MCF 10A (cell line): ENCODE measurements at places on chromosomes 11 and 22. TPM values are rescaled to one million over a fixed set of nuclear protein-coding genes. Genes with fewer than 3 reads are reported as not detected.

DNA sequence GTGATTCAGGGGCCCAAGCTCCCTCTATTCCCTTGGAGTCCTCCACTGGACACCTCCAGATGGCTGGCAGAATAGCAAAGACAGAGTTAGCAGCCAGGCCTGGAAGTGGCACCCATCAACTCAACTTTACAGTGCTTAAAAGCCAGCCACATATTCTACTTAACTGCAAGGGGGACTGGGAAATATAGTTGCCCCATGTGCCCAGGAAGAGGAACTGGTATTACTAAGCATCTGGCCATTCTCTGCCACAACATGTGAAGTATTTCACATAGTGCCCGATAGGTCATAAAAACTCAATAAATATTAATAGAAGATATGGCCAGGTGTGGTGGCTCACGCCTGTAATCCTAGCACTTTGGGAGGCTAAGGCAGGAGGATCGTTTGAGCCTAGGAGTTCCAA is 5.5 kb upstream of the IL10RA start:
- DNase-seq = no peak

DNA sequence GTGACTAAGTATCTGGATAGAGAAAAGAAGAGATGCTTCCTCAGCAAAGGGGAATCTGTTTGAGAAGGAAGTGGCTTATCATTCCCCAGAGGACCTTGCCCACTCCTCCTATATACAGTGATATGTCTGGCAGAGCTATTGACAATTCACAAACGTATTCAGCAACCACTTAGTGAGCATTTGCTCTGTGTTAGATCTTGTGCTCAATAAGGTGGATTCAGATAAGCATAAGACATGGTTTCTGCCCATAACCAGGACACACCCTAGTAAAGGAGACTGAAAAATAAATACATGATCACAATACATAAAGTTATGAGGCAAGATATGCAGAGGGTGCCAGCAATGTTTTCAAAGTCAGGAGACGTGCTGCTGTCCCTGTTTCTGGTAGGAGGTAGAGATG is 1.4 kb downstream of the TMEM9B start:
- no peak for DNase-seq

GRCh38 chr11:31484497-31484896 is 24.9 kb downstream of the IMMP1L start:
- DNase-seq = no peak

- no peak for DNase-seq
Measured at GRCh38 chr22:50502628-50503474, 4.7 kb downstream of the LMF2 start.

DNA sequence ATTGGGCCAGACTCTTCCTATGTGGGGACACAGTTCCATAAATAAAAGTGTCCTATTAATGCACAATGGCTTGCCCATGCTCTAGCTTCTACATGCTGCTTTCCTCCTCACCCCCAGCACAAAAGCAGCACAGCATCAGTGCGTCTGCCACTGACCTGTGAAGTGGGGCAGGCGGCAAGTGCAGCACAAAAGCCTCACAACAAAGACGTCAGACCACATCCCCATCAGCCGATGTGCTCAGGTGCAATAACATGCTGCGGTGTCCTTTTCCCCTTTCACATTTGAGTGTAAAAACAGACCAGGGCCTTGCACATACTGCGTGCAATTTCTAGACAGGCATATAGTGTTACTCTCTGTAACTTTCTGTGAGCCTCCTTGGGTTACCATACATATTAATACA is 12.8 kb downstream of the DKK3 start:
- DNase-seq = no peak

GRCh38 chr11:128324051-128324481 is 263.3 kb downstream of the ETS1 start:
- no peak for DNase-seq

ARRB1 gene
- 0.44 and 0.98 TPM in 2 replicates for total RNA-seq

KDM4E gene
- not detected in 2 replicates for total RNA-seq

TMPRSS5 gene
- 0.49 and 0.83 TPM in 2 replicates for total RNA-seq

ARFIP2 gene
- 76.3 and 96.0 TPM in 2 replicates for total RNA-seq

VSIG10L2 gene
- not detected in 2 replicates for total RNA-seq
